Stimulated activated CD8-positive, alpha-beta memory T cell treated with anti-CD3 and anti-CD28 coated beads, Interleukin-4, amount 100 ng/mL, for 48 hours (primary cell): ENCODE measurements at places on chromosomes 13 and 19.

DNA sequence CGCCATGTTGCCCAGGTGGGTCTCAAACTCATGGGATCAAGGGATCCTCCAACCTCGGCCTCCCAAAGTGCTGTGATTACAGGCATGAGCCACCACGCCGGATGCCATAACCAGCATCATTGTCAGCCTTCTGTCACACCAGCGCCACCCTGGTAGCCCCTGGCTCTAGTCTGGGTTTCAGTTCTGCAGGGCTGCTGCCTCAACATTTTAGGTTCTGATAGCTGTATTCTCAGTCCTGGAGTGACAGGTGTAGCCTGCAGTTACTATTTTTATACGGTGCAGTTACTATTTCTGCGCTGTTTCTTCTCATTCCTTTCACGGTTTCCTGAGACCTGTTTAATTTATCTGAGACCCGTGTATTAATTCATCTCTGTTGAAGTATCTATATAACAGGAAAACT lies 57.1 kb downstream of the TRPM4 start:
- DNase-seq = no peak

DNA sequence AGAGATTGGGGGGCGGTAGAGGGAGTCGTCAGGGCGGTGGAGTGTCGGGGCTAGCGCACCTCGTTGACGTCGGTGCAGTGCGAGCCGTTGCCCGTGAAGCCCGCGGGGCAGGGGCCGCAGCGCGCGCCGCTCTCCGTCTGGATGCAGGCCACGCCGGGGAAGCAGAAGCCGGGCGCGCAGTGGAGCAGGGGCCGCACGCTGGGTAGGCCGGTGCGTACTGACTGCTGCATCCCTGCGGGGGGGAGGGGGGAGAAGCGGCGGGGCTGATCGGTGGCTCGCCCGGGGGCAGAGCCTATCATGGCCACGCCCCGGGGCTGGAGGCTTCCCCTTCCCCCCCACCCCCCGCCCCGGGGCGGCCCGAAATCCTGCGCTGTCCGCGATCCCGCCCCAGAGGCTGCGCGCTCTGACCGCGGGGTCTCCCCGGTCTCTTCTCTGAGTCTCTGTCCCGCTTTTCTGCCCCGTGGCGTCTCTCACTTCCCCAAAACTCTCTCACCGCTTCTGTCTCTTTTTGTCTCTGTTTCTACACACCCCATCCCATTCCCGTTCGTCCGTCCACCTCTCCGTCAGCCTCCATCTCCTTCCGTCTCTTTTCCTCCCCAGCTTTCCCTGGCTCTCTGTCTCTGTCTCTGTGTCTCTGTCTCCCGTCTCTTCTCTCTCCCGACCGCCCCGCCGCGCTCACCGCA lies 1.1 kb downstream of the COMP start:
- peak; percentile 50 for DNase-seq

DNA sequence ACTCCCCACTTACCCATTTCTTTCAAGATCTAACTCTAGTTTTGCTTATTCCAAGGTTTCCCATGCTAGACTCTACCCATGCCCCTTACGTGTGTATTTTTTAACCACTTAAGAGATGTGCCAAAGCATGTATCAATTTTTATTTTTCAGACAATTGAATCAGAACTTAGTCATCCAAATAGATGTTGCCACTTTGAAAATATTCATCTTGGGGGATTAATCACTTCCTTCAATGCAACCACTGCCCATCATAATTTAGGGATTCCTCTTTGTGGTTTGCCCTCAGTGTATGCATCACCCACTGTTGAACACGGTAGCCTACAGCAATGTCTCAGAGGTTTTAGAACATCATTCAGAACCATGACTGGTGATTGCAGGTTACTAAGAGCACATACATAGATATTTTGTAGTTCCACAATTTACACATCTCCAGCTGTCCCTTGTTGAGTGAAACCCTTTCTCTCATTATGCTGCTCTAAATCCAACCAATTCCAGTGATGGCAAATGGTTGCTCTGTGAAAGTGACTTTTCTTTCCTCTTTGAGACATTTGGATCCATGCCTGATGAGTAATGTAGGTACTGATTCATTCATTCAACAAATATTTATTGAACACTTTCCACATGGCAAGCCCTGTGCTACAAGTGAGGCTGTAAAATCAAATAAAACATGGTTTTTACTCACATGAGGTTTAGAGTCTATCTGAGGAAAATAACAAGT lies 60.6 kb upstream of the SERP2 start:
- DNase-seq = no peak

DNA sequence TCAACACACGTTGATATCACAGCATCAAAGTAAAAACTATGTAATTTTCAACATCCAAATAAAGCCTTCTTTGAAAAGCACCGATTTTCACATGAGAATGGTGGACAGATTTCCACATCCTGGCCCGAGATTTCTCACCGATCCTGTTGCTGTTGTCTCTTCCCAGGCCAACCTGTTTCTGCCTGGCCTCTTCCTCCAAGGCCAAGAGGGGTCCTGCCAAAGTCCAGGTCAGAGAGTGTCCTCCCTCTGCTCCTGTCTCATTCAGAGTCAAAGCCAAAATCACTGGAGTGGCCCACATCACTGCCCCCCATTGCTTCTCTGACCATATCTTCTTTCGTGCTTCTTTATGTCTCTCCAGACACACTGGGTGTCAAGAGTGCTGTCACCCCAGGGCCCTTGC lies 49.5 kb downstream of the CHST8 start:
- no peak for DNase-seq

DNA sequence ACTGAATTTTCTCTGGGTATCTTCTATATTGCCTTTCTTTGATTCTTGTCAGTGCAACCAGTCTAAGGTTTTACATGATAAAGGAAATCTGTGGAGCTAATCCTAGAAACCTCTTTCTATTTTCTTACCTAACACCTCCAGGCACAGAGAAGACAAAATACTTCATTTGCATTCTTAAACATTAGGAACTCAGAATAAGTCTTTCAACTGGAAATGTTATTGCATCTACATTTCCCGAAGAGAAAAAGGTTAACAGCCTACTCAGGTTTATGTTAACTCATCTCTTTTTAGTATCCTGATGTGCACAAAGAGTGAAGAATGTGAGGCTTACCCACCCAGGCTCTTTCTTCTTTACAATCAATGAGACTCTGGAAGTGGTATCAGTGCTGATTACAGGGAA lies 106.7 kb downstream of the PCCA start:
- no peak for DNase-seq

DNA sequence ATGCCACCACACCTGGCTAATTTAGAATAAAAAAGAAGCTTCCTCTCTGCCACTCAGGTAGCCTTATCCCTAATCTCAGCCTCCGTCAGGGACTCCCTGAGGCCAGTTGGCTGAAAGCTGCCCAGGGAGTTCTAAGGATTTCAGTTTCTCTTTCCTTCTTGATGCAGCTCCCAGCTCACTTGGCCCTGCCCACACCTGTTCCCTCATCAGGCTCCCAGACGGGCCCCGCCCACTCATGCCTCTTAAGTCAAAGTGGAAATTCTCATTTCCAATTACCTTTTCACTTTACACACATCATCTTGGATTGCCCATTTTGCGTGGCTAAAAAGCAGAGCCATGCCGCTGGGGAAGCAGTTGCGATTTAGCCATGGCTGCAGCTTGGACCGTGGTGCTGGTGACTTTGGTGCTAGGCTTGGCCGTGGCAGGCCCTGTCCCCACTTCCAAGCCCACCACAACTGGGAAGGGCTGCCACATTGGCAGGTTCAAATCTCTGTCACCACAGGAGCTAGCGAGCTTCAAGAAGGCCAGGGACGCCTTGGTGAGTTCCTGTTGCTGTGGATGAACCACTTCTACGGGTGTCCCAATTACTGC lies at the start of gene IFNL1:
Gene IFNL1, plus strand, starts transcription at position 353 of the 591 bp plus-strand sequence. Its CDS starts 15 bp downstream, at position 368.
- no peak for DNase-seq

GRCh38 chr13:50129081-50129705 lies 113.9 kb downstream of the KCNRG start:
- no peak for DNase-seq

DNA sequence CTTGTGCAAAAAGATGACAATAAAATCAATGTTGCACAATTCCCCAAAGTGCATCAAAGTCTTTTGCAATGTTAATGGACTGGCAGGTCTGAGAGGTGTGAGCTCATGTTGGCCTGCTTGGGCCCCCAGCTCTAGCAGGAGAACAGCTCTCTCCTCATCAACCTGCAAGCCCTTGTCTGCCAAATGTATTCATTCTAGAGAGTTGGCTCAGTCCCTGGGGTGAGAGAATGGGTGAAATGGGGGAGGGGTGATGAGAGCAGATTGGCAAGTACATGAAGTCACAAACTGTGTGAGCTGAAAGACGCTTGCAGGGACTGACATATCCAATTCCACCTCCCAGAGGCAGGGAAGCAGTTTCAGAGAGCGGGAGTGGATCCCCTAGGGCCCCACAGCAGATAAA lies 465.1 kb upstream of the ZNF507 start:
- no peak for DNase-seq

GRCh38 chr19:58511353-58512208 lies at the start of gene SLC27A5:
TSS of gene SLC27A5 (minus strand) at chr19:58511992. CDS start at chr19:58511955, 37 bp downstream.
- DNase-seq = no peak

DNA sequence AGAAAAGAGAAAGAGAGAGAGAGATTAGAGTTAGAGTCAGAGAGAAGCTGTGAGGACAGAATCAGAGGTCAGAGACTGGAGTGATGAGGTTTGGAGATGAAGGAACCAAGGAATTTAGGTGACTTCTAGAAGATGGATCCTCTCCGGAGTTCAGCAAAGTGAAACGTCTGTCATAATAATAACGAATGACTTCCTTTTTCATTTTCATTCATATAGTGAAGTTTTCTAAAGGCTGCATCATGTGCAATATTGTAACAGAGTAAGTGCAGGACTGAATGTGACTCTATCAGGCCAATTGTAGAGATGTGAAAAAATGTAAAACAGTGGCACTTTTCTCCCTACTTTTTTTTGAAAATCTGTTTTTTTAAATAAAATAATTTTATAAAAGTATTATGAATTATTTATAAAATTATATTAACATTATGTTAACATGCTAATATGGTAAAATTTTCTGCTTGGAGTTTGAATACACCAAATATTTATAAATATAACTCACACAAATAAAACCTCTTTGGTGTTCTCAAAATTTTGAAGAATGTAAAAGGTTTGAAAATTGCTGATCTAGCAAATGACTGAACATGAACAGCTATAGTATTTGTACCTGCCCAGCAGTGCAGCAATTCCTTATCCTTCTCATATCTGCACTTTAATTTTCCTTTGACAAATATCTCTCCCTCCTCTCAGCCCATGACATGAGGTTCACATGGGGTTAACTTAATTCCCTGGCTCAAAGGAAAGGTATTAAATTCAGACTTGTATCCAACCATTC lies 4.2 kb upstream of the TNFSF11 start:
- DNase-seq = no peak

GRCh38 chr19:23286477-23286876 lies 36.3 kb upstream of the ZNF724 start:
- DNase-seq = no peak

DNA sequence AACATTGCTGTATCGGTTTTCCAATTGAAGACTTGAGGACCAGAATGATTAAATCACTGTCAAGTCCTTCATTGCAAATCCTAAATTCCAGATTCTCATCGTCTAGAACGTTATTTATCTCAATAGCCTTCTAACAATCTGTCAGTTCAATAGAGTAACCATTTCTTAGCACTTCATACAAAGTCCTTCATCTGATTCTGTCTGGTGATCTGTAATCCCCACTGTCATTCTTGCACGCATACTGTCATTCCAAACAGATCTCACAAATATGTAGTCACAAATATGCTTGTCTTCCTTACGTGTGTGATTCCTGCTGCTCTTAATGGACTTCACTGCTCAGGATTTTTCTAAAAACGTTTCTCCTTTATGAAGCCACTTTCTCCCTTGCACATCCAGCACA lies 1197.5 kb downstream of the EFNB2 start:
- DNase-seq = no peak

DNA sequence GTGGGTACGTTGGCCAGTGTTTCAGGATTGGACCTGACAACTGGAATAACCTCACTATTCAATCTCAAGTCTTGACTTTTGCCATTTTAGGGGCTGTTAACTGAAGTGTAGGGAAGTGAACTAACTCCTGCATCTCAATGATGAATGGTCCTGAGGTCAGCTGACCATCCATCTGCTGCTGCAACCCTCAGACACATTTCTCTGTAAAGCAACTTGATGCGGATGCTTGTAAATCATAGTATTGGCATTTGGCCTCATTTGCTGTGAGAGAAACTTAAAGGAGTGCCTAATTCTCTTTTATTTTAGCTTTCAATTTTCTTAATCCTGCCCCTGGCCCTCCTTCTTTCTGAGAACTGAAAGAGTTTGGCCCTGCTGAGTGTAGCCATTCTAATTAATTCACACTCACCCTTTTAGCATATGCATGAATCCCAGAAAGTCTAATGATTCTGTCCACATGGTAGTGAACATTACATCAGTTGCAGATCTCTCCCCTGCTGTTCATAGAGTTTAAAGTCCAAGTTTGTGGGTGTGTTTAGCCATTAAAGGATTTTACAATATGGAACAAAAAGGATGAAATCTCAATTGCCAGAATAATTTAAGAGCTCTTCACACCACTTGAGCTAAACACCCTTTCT lies 1531.4 kb upstream of the SLC10A2 start:
- no peak for DNase-seq

DNA sequence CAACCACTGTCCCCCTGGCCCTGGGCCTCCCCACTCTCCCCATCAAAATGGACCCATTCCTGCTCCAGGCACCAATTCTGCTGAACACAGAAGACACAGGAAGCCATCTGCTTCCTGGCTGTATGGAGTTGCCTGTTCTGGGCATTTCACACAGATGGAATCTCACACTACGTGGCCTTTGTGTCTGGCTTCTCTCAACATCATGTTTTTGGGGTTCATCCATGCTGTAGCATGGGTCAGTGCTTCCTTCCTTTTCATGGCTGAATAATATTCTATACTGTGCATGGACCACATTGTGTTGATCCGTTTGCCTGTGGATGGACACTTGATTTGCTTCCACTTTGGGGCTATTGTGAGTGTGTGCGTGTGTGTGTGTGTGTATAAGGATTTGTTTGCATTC lies 15.0 kb upstream of the KLF2 start:
- no peak for DNase-seq

DNA sequence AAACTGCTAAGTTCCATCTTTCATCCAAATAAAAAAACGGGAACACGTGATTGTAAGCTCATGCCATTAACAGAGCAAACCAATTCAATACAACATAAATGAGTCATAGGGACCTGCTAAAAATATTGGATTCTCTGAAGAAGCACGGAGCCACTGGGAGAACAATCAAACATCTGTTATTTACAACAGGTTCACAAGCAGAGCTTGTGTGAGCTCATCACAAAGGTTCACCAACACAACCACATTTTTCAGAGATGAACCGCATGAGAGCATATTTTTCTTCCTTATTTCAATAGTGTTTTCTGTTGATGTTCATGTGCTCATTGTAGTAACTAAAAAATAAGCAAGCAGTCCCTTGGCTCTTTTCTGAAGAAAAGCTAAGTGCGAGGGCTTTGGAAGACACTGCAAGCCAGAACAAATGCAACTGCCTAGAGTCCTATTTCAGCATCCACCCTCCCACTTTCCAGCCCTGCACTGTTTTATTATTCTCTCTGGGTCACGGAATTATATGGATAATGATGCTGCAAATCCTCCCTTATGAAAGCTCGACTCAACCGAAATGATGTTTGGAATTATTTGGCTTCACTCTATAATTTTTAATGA lies 545.8 kb downstream of the LIG4 start:
- DNase-seq = no peak
